Effector memory CD8-positive, alpha-beta T cell (primary cell): ENCODE measurements at places on chromosomes 3 and 15.

DNA sequence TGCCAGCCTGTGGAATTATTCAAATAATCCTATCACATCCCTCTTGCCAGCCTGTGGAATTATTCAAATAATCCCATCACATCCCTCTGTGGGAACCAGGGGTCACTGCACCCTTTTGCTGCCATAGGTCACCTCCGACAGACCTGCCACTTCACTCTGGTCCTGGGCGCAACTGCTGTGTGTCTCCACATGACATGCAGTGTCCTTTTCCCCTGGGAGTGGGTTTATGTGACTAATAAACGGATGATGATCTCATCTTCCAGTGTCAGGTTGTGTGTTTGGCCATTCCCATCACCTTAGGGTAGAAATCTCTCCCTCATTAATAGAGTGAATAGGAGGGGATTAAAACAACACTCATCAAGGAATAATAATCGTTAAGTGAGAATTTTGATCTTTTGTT, 603.6 kb upstream of the NR2F2 start:
- peaks cover 13% of the 10 kb centered on the region for H3K27me3 ChIP-seq
- no peaks in the 10 kb centered on the region for H3K4me1 ChIP-seq
- H3K27ac ChIP-seq: no peak overlapping the region
- no peak overlapping the region for H3K4me3 ChIP-seq
- H3K36me3 ChIP-seq: no peaks in the 10 kb centered on the region

DNA sequence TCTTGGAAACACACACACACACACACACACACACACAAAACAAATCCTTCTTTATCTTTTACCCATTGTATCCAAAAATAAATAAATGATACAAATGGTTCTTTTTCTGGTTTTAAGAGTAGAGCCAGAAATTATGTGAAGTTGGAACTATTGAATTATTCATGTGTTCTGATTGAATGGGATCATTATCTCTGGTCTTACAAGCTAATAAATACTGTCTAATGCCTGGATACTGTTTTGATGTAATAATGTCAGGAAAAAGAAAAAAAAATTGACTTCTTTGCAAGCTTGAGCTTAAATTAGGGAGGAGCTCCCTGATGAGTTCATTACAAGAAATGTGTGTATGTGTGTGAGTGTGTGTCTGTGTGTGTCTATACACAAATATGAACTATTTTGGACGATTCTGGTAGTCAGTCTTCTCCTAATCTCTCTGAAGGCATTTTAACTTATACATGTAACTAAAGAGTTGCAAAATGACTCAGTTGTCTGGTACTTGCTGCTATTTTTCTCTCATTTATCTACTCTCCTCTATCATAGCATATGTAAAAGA, 507.2 kb upstream of the AGTR1 start:
- DNase-seq: no peak
- no peak overlapping the region for H3K27ac ChIP-seq
- H3K36me3 ChIP-seq: no peaks in the 10 kb centered on the region
- H3K4me3 ChIP-seq: no peak overlapping the region
- no peaks in the 10 kb centered on the region for H3K4me1 ChIP-seq
- no peaks in the 10 kb centered on the region for H3K27me3 ChIP-seq

DNA sequence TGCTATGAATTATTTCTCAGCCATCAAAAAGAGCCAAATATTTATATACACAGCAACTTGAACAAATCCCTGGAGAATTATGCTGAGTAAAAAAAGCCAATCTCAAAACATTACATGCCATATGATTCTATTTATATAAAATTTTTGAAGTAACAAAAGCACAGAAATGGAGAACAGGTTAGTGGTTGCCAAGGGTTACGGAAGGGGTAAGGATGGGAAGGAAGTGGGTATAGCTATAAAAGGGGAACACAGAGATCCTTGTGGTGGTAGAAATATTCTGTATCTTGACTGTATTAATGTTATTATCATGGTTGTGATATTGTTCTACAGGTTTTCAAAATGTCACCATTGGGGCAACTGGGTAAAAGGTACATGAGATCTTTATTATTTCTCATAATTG, 62.3 kb upstream of the ASB14 start:
- H3K36me3 ChIP-seq: no peaks in the 10 kb centered on the region
- H3K4me1 ChIP-seq: no peaks in the 10 kb centered on the region
- H3K27me3 ChIP-seq: peaks cover 9% of the 10 kb centered on the region
- DNase-seq: no peak

DNA sequence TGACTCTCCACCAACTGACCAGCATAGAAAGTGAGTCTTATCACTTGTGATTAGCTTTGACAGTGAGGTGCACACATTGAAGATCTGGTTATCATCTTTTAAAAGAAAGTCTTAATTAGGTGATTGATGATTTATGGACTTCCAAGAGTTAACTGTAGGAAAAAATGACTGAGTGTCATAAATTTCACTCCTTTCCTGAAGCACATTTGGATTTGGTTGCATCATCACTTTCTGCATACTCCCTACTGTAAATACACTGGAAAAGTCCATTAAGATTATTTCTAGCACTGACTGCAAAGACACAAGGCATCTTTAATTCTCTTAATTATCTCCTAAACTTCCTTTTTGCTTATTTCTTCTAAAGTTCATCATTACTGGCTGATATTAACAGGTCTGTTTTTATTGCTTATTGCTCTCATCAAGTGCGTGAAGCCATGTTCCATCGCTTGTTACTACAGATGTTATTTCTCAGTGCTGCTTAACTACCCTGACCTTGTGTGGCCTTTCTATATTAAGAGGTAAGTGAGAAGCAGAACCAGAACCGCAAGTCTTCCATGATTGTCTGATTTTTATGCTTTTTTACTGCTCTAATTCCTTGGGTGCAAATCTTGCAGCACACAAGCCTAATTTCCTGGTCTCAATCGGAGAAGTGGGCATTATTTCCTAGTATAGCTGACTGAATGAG, 153.2 kb downstream of the MEIS2 start:
- H3K27me3 ChIP-seq: peaks cover 14% of the 10 kb centered on the region
- H3K36me3 ChIP-seq: no peaks in the 10 kb centered on the region
- no peak for DNase-seq
- H3K4me3 ChIP-seq: no peak overlapping the region
- no peaks in the 10 kb centered on the region for H3K4me1 ChIP-seq
- H3K27ac ChIP-seq: no peak overlapping the region

DNA sequence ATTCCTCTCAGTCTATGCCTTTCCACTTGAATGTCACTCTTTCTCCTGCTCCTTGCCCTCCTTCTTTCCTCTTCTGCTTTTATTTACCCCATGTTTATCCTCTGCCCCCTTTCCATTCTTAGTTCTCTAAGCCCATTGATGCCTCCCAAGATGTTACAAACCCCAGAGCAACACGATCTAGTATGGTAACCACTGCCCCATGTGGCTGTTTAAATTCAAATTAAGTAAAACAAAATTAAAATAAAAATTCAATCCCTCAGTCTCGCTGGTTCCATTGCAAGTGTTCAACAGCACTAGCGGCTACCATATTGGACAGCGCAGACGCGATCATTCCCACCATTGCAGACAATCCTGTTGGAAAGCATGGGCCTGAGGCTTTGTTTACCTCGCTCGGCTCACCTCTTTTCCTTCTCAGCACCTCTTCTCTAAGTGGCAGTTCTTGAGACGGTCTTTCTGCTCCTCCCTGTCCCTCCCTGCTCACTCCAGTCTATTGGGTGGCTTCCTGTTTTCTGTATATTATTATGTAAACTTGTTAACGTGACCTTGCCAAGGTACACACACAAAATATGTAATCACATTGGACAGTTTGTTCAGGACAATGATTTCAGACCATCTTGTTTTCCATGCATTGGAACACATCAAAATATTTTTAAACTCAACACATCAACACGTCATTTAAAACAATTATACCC, 21.8 kb upstream of the CA12 start:
- H3K27ac ChIP-seq: no peak overlapping the region
- peaks cover 29% of the 10 kb centered on the region for H3K27me3 ChIP-seq
- H3K4me3 ChIP-seq: no peak overlapping the region
- H3K36me3 ChIP-seq: no peaks in the 10 kb centered on the region
- DNase-seq: no peak

DNA sequence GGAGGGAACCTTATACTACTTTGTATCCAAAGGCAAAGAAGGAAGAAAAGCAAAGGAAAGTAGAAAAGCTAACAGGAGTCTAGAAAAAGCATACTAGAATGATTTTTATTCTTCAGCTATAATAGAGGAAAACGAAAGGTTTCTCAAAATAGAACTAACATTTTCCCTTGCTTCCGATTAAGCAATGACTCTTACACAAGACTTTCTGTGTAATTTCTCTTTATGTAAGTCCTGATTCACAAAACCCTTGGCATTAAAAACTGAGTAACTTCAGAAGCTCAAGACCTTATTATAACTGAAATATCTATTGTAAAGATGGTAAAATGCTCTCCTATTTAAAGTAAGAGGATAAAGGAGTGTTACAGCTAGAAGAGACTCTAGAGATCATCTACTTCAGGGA, 97.4 kb downstream of the DTWD1 start:
- H3K4me1 ChIP-seq: no peaks in the 10 kb centered on the region
- H3K27me3 ChIP-seq: peaks cover 4% of the 10 kb centered on the region
- H3K36me3 ChIP-seq: no peaks in the 10 kb centered on the region
- no peak overlapping the region for H3K27ac ChIP-seq
- no peak for DNase-seq

- peaks cover 33% of the 10 kb centered on the region for H3K4me1 ChIP-seq
- no peak for DNase-seq
- H3K27ac ChIP-seq: peak overlapping the region; percentile 55
- H3K27me3 ChIP-seq: peaks cover 6% of the 10 kb centered on the region
- H3K36me3 ChIP-seq: no peaks in the 10 kb centered on the region
Measured at GRCh38 chr3:157064402-157064801, 95.5 kb downstream of the CCNL1 start.

DNA sequence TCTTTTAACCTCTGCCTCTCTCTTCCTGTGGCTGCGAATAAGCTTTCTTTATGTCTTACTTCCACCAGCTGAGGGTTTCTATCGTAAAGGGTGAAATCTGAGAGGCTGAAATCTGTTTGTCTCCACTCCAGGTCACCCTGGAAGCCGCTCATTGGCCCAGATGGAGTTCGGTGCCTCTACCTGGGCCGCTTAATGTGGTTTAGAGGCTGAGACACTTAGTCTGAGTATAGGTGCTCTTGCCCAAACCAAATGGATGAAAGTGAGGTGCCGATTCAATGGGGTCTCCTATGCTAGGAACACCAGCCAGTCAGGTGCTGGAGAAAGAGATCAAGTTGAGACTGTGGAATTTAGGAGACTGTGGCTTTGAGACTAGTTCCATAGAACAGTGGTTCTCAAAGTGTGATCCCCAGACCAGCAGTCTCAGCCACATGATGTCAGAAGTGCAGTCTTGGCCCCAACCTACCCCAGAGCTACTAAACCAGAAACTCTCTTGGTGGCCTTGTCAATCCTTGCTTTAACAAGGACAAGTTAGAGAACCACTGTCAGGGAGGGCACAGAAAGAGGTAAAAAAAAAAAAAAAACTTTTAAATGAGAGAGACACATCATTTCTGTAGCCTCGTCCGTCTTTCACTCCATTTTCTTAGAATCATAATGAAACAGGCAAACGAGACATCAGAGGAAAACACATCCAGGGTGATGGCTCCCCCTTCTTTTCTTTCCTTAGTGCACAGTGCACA, 54.9 kb upstream of the CCR2 start:
- H3K36me3 ChIP-seq: peaks cover 13% of the 10 kb centered on the region
- H3K27me3 ChIP-seq: no peaks in the 10 kb centered on the region
- H3K27ac ChIP-seq: peak overlapping the region; percentile 94
- peak overlapping the region; percentile 79 for H3K4me3 ChIP-seq

DNA sequence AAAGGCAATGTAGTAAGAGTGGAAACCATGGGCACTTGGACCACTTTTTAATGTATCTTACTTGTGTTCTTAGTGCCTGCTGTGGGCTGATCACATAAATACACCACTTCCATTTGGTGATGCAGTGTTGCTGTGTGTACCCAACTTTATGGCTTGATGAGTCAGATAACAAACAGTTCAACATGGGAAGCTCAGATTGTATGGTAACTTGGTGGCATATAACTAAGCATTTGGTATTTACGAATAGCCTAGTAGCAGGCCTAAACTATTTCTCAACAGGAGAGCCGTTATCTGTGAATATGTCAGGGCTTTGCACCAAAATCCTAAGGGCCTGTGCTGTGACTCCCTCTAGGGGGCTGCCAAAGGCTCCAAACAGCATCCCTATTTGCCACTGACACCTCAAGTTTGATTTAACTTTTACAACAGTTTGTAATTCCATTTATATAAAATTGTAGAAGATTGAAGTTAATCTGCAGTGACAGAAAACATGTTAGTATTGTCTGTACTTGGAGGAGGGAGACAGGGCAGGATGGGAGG, 640.4 kb upstream of the CADM2 start:
- no peak overlapping the region for H3K4me3 ChIP-seq
- no peak for DNase-seq
- H3K4me1 ChIP-seq: no peaks in the 10 kb centered on the region
- H3K27me3 ChIP-seq: no peaks in the 10 kb centered on the region
- no peak overlapping the region for H3K27ac ChIP-seq

DNA sequence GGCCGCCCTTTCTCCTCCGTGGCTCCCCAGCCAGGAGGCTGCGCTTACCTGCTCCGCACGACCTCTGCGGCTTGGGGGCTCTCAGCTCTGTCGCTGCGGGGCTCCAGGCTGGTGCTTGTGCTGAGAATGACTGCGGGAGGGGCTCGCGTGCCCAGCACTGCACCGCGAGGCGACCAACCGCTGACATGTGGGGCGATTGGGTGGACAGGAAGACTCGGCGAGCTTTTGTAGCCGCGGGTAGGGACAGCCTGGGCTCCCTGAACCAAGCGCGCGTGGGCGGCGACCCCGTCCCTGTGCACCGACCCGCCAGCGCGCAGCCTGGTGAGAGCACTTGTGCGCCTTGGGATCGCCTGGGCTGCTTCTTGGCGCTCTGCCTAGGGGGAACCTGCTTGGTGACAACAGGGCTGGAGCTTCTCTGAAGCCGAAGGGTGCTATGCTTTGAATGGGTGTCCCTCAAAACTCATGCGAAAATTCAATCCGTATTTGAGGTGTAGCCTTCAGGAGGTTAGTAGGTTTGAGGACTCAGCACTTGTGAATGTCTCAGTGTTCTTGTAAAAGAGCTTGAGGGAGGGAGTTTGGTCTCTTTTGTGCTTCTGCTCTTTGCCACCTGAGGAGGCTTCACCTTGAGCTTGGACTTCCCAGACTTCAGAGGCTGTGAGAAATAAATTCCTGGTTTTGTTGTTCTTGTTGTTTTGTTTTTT, 50.4 kb downstream of the IL12A start:
- H3K4me3 ChIP-seq: no peak overlapping the region
- H3K36me3 ChIP-seq: no peaks in the 10 kb centered on the region
- no peak overlapping the region for H3K27ac ChIP-seq
- DNase-seq: no peak
- no peaks in the 10 kb centered on the region for H3K4me1 ChIP-seq

DNA sequence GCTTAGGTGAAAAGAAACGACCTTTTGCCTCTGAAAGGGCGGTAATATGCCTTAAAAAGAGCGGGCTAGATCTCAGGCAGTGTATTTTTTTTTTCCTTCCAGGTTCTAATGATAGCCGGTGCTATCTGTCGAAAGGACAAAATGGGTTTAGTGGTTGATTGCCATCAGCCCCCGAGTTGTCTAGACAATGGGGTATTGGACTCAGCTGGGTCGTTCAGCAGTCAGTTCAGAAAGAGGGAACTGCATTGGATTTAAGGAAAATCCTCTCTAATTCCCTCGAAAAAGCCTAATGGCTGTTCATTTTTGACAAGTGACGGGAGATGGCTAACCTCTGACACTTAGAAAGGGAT, 728 bp downstream of the EIF2B5 start:
- peak overlapping the region; percentile 98 for H3K4me3 ChIP-seq
- peaks cover 41% of the 10 kb centered on the region for H3K4me1 ChIP-seq
- peak overlapping the region; percentile 95 for H3K27ac ChIP-seq
- no peaks in the 10 kb centered on the region for H3K27me3 ChIP-seq
- H3K36me3 ChIP-seq: peaks cover 49% of the 10 kb centered on the region
- DNase-seq: no peak
